ENCODE measurements at places on chromosomes 16 and 17.

DNA sequence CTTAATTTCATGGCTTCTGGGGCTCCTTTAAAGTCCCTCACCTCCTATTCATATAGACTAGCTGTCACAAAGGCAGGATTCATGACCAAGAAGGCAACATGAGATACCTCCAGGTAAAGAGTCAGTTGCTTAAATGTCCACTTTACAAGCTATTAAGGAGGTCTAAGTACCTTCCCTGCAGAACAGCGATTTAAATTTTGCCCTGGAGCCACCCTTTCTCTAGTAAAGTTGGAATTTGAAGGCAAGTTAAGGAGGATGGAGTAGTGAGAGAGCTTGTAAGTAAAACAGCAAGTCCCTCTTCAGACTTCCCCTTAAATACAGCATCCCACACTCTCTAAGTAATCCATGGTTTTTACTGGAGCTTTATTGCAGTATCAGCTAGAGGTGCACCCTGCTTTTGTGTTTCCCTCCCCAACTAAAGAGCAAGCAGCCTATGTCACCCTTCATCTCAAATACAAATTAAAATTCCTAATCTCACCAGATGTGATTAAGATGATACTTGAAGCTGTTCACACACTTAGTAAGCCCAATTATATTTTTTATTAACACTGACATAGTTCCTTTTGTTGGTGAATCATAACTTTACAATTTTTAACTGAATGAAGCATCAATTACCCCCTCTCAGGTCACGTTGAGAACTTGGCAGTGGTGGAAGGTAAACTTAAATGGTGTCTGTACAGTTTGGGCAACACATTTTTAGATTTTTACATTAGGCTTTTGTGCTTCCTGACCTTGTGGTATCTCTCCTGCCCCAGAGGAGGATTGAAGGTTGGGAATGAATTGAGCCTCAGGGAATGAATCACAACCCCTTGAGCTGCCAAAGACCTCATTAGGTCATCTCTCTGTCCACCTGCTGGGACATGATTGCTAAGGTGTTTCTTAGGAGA, 108.9 kb downstream of the TANGO6 start:
- no peak for DNase-seq

DNA sequence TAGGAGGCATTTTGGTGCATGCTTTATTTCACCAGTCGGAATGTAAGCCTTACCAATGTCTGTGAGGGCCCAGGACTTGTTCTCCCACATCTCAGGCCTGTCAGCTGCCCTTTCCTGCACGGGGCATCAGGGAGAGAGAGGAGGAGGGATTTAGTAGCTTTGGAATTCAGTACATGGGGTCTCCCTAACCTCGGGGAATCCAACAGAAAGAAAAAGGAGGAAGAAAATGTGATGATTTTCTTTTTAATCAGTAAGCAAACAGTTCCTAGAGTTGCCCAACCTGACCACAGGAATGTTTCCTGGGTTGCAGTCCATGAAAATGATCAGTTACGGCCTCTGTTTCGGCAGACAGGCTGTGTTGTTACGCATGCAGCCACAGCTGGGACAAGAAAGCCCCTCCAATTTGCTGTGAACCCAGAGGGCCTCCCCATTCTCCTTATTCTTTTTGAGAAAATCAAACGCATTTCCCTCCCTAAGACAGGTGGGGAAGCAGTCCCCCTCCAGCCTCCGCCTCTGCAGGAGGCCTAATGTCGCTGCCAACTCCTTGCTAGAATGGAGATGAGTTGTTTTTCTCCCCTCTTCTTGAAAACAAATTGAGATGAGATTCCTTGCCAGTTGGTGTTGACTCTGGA, 53.1 kb upstream of the TANGO6 start:
- peak; percentile 23 for DNase-seq

DNA sequence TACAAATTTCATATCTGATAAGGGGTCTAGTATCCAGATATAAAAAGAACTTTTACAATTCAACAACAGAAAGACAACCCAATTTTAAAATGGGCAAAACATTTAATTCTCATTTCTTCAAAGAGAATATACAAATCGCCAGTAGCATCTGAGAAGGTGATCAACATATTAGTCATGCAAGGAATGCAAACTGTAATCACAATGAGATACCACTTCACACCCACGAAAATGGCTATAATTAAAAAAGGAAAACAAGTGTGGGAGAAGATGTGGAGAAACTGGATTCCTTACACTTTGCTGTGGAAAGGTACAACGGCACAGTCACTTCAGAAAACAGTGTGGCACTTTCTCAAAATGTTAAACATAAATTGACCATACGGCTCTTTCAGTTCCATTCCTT, 168.2 kb downstream of the VPS53 start:
- DNase-seq: no peak

DNA sequence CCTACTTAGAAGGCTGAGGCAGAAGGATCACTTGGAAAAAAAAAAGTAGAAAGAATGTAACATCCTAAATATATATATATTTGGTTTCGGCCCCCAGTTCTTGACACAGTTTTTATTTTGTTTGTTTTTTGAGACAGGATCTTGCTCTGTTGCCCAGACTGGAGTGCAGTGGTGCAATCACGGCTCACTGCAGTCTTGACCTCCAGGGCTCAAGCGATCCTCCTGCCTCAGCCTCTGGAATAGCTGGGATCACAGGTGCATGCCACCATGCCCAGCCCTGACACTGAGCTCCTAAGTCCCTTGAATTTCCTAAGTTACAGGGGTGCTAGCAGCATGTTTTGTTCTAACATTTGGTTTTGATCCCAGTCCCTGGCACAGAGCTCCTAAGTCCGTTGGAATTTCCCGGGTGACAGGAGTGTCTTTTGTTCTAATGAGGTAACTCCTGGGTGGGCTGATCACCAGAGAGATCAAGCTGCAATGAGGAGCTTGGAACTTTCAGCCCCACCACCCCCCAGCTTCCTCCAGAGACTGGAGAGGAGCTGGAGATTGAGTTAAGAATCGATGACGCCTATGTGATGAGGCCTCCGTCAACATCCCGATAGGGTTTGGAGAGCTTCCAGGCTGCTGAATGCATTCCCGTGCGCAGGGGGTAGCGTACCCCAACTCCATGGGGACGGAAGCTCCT, 20.0 kb downstream of the MXRA7 start:
- DNase-seq: no peak

DNA sequence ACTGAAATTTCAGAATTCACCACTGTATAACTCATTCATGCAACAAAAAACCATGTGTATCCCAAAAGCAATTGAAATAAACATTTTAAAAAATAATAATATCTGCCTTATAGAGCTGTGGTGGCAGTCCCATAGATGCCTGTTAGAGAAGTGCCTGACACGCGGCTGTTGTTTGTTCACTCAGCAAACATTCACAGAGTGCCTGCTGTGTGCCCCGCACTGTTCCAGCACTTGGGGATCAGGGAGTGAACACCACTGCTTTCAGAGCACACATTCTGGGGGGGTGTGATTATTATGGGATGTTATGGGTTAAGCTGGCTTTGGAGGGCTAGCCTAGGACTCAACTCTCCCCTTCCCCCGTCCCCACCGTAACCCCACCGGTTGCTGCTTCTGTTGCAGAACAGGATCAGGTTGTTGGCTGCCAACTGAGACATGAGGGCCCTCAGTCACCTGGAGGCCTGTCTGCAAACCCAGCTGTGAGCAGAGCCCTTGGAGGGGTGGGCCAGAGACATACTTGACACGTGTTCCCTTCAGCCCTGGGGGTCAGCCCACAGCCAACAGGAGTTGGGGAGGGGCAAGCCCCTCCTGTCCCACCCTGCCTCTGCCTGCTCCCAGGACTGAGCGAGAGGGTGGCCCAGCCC, 103.3 kb upstream of the CIBAR2 start:
- DNase-seq: no peak
